ENCODE measurements at places on chromosomes 11 and 22.

DNA sequence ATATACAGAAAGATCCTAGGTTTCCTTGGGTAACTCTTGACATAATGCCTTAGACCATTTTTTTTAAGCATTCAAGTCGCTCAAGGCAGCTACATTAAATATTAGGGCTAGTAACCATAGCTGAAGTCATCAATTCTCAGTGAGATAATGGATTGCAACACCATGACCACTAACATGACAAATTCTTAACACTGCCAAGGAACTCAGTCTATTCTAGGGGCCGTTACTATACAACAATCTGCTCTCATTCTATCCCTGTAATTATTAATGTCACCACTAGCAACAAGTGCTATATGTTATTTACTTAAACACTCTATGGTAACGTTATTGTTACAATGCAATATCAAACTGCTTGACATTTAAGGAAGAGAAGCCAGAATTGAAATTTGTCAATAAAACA lies 3.2 kb upstream of the STK33 start:
- no peak for DNase-seq

DNA sequence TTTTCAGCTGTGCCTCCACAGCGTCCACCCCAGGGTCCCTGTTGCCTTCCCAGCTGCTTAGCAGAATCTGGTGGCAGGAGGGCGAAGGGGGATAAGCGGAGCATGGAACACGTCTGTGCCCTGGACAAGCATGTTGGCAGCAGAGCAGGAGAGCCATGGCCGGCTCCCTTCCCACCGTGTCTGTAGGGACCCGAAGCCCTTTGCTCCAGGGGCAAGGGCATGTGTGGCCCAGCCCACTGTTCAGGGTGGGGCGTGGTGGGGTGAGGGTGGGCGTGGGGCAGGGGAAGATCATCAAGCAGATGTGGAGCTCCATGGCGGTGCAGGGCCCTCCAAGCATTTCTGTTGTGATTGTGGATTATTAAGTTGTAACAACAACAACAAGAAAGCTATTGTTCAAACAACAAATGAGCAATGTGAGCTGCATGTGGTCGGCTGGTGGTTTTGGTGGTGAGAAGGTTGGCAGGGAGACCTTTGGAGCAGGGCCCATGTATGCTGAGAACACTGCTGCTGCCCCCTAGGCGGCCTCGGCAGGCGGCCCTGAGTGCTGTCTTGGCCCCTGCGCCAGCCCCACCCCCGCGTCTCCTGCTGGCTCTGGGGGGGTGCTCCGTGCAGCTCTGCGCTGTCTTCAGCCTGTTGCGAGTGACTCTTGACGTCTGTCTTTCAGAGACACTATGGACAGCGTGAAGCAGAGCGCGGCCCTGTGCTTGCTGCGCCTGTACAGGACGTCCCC lies 50.9 kb downstream of the AP2A2 start:
- DNase-seq = no peak

DNA sequence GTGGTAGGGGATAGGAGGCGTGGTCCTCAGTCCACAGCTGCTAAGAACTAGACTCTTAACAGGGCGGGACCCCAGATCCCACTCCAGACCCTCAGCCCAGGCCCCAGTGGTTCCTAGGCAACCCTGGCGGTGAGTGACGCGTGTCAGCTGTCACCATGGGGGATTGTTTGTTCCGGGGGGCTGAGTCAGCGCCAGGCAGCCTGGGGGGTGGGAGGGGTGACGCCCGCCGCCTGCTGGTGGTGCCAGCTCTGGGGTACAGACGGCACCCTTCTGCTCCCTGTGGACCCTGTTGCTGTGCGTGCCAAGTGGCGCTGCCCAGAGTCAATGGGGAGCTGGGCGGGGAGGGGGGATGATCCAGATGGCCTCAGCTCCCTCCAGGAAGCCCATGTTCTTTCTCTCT lies 2.5 kb downstream of the CNIH2 start:
- no peak for DNase-seq

- no peak for DNase-seq
Measured at GRCh38 chr11:34175284-34176019, 70.0 kb downstream of the NAT10 start.

GRCh38 chr11:93952082-93952780 lies 68.9 kb upstream of the HEPHL1 start:
- DNase-seq = no peak

GRCh38 chr11:69934861-69935494 lies 115.8 kb upstream of the FGF3 start:
- no peak for DNase-seq

- no peak for DNase-seq
Measured at GRCh38 chr11:66478729-66479393, 1.4 kb upstream of the DPP3 start.

- DNase-seq = no peak
Measured at GRCh38 chr11:133654630-133655212, 122.4 kb upstream of the OPCML start.

GRCh38 chr22:43118024-43118849 lies 7.7 kb downstream of the BIK start:
- no peak for DNase-seq

GRCh38 chr11:83760932-83761331 lies 474.8 kb upstream of the CCDC90B start:
- DNase-seq = no peak

Data from T follicular helper cell (primary cell).